ENCODE measurements at places on chromosomes 6 and 20.

DNA sequence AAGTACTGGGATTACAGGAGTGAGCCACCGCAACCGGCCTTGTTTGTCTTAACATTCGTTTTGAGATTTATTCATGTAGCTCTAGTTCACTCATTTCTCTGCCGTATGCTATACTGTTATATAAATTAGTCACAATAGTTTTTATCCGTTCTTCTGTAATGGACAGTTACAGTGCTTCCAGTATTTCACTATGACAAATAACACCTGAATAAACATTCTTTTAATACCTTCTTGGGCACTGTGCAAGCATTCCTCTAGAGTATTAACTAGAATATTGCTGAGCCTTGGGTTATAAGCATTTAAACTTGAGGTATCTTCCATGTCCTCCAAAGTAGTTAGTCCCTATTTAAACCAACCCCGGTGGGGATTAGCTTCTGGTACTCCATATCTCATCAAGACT, 45.6 kb downstream of the STK38 start:
- no peak for DNase-seq

DNA sequence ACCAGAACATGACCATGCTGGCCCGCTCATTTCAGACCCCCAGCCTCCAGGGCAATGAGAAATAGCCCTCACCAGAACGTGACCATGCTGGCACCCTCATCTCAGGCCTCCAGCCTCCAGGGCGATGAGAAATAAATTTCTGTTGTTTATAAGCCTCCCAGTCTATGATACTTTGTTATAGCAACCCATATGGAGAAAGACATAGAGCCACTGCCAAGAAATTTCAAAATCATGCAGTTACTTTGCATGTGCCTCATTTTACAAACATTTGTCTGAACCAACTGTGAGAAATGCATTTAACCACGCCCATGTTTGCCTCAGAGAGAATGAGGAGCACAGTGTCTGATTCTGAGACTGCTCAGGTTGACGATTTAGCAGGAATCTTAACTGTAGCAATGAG, 15.5 kb downstream of the CYP39A1 start:
- no peak for DNase-seq

DNA sequence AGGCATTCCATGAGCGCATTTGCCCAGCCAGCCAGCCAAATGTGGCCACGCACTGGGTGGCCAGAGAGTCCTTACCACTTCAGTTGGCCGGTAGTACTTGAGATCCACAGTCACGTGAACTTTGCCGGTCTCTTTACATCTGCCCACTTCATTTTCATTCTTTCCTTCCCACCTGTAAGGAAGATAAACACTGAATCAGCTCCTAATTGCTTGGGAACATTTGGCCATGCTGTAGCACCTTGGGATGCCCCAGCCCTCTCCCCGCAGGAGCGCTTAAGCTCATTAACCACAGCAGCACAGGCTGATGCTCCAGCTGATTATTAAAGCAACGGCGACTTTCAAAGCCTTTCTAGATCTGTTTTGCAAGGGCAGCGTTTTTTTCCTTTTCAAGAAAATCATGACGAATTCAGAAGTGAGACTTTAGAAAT, 116.6 kb downstream of the FOXC1 start:
- no peak for DNase-seq

DNA sequence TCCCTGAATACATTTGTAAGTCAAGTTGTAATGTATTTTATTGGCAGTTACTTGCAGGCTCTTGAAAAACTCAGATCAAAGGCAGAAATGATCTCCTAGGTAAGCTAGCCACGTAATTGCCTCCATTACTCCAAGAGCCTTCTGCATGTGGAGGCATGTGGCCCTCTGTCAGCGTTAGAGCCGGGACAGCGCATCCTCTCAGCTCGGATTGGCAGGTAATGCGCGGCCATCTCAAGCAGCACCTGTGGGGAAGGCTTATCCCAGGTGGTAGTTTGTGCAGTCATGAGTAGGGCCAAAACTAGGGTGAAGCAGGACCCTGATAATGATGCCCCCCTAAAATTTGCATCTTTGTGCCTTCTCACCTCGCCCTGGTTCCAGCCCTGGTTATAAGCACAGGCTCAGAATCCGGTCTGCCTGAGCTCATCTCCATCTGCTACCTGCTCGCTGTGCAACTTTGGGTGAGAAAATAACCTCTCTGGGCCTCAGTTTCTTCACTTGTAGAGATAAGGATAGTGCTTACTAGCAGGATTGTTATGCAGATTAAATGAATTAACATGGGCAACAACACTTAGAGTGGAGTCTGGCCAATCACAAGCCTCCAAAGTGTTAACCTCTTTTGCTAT, 157.5 kb upstream of the PMEPA1 start:
- DNase-seq, result no peak

DNA sequence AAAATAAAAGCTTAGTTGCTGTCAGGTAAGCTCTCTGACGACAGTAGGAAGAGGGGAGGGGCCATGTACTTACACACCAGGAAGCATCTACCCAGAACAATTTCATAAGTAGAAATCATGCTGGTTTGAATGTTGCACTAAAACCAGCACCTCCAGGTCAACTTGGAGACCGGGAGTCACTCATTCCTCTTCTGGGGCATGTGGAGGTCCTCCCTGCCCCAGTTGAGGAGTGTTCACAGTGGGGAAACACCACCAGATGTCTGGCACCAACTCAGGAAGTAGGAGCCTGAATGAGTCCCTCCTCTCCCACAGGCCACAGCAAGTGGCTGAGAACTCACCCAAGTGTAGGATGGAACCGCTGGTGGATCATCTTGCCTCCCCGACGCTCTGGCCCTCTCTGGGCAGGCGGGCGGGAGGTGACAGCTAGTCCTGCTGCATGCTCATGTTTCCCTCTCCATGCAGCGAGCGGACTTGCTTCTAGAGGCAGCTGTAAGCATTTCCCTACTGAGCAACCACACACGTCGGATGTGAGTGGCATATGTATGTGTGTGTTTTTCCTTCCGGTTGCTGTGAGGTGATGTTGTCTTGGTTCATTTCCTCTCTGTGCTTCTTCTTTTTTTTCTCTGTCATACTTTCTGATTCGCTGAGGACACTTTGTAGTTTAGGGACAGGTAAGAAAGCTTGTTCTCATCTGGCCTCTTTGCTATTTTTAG, 149.5 kb upstream of the NEDD9 start:
- peak; percentile 50 for DNase-seq

- peak; percentile 67 for DNase-seq
Measured at GRCh38 chr20:4082406-4083097, 67.2 kb upstream of the RNF24 start.

GRCh38 chr20:9126527-9126926, 57.6 kb downstream of the PLCB4 start:
- DNase-seq, result no peak

- DNase-seq, result no peak
Measured at GRCh38 chr6:130787726-130788500, 39.3 kb upstream of the SMLR1 start.

DNA sequence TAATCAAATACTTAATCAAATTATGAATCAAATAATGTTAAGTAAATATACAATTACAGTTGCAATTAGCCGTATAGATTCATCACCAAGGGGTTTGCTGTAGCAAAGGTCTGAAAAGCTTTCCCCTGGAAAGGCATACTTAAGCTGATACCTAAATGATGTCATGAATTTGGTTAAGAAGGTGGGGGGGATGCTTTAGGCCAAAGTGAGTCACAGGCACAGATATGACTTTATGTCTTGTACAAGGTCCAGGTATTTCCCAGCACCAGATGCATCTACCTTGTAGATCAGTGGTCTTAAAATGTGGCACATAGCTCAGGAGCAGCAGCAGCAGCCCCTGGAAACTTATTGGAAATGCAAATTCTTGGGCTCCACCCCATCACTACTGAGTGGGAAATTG, 557.3 kb upstream of the CDH4 start:
- no peak for DNase-seq

DNA sequence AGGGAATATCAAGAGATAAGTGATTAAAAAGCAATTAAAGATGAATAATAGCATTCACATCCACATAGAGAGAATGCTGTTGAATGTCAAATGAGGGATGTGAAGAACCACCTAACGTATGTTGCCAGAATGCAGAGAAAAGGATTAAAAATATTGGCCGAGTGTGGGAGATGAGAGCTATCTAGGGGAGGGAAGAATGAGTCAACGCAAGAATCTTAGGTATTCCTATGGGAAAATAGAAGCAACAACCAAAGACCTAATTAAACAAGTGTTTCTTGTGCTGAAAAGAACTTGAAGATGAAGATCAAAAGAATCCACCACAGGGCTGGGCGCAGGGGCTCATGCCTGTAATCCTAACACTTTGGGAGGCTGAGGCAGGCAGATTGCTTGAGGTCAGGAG, 12.2 kb upstream of the RSPH3 start:
- DNase-seq, result no peak

GRCh38 chr6:99559057-99559456, 9.4 kb downstream of the CCNC start:
- DNase-seq, result no peak

DNA sequence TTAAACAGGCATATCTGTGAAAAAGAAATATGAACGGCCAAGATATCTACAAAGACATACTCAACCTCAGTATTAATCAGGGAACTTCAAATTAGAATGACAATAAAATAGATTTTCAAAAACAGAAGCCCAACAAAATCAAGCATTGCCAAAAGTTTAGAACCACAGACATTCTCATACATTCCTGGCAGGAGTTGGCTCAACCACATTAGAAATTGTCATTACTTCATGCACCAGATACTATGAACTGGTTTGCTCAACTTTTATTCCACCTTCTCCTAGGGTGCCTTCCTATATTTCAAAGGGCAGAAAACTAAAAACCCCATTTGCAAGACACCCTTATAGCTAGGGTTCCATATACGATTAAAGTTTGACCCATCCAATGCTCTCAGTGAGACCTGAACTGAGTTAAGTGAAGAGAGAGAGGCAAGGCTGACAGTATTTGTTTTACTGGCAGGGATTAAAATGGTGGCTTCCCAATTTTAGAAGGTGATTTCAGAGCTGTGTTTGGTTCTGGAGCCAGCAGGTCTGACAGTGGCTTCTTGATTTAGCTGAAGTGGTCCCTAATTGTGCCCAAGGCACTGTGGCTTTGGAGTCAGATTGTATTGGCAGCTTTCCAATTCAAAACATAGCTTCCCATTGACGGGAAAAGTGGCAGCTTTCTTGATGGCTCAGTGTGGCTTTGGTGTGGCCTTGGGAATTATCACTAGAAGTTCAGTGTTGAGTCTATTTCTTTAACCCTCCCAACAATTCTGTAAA, 77.1 kb upstream of the CDYL start:
- no peak for DNase-seq

DNA sequence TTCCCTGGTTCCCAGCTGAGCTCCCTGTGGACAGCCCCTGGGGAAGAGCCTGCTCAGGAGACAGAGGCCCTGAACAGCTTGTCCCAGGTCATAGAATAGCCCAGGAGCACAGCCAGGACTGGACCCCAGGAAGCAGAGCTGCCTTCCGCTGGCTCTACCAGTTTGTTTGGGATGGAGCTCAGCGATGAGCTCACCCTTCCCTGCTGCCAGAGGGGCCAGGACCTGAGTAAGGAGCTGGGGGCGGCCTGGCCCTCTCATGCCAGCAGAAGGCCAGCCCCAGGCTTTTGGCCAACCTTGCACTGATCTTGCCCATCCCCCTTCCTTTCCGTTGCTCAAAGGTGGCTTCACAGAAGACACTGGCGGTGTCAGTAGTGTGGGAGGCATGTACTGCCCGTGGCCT, 17.5 kb downstream of the MMP24OS start:
- DNase-seq, result no peak

DNA sequence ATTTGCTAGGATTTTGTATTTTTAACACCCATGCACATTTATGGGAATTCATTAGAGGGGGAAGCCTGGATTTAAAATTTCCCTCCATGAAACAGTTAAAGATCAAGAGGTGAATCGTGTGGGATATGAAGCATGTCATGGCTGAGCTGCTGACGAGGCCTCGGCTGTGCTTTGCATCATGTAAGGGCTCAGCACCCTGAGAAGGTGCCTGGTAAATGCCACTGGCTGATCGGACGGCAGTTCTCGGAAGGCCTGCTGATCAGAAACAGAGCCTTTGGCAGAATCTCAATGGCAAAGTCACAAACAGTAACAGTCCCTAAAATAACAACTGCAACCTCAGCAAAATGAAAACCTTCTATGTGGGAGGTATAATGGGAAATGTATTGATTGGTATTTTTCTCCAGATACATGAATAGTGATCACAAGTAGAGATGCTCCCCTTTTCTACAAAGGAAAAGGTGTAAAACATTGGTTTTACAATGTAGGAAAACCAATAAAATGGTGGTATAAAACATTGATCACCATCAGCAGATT, 53.0 kb upstream of the FUCA2 start:
- DNase-seq, result no peak

- DNase-seq, result peak; percentile 48
Measured at GRCh38 chr6:10528158-10528981, 7.2 kb downstream of the GCNT2 start.

- no peak for DNase-seq
Measured at GRCh38 chr6:161104966-161105365, 113.4 kb downstream of the MAP3K4 start.

GRCh38 chr20:22821796-22822195, 213.3 kb upstream of the SSTR4 start:
- DNase-seq, result no peak

DNA sequence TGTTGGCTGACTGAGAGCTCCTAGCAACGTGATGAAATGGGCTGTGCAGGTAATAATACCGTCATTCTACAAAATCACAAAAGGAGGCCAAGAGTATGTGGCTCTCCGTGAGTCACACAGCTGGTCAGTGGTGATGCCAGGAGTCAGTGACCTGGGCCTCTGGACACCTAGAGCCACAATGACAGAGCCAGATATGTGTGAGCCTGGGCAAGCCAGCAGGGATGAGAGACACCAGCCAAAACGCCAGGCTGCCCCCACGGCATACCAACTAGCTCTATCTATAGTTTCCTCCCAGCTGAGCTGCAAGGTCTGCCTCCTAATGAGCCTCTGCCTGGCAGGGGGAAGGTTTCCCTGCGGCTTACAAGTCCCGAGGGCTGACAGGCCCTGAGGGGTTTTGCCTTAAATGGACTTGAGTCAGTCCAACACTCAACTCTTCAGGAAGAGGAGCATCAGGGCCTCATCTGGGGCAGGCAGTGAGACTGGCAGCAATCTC, 70.0 kb downstream of the CPNE5 start:
- no peak for DNase-seq

GRCh38 chr20:39048000-39048696, 86.0 kb downstream of the DHX35 start:
- DNase-seq, result peak; percentile 84

- peak; percentile 30 for DNase-seq
Measured at GRCh38 chr6:42572523-42572922, 8.7 kb downstream of the UBR2 start.
